ENCODE measurements at places on chromosomes 11 and 22.

DNA sequence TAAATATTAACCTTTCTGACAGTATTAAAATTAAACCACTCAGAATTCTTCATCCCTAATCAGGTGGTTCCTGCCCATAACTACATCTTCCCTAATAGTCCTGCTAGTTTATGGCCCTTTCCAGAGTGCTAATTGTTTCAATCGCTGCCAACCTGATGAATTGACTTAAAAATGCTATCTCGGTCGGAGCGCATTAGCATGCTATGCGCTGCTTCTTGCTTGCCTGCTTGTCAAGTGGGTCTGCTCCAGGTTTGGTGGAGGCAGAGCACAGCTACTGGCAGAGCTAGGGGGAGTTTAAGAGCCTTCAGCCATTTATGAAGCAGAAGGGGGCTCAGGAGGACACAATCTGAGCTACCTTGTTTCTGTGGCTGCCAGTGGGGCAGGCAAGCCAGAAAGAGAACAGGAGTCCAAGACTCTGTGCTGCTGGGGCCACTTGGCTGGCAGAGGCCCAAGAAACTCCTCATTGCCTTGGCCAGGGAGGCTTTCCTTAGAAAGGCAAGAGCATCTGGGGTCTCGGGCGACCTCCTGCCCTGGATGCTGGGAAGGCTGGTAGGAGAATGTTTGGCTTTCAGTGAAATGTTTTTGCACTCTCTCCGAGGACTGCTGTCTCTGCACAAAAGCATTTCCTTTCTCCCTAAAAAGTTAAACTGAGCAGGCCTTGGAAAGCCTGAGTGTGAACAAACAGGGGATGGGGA lies 62.1 kb upstream of the PHOX2A start:
- DNase-seq: no peak

DNA sequence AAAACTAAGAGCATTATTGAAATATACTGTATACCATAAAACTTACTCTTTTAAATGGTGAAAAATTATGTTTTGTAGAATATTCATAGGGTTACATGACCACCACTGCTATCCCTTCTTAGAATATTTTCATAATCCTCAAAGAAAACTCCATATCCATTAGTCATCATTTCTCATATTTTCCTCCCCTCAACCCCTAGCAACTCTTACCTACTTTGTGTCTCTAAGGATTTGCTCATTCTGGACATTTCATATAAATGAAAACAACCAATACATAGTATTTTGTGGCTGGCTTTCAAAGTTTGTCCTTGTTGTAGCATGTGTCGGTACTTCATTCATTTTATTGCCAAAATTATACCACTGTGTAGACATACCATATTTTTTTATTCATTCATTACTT lies 863.8 kb downstream of the KCNA4 start:
- DNase-seq: no peak

GRCh38 chr11:6622261-6623171 lies 3.3 kb upstream of the TPP1 start:
- DNase-seq: no peak

DNA sequence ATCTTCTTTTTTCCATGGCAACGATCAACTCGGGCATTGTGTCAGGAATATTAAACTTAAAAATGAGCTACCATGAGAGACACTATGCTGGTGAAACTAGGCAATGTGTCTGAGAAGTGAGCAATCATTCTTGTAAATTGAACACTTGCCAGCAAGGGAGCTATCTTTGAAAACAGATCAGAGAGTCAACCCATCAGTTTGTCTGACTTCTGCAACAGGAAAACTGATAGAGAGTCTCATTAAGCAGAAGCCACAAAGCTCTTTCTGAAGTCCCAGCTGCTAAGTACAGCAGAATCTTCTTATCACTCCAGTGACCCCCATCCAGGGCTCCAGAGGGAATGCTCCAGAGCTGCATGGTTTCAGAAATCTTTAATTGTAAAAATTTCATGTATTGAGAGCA lies 114.7 kb downstream of the MSANTD4 start:
- no peak for DNase-seq

DNA sequence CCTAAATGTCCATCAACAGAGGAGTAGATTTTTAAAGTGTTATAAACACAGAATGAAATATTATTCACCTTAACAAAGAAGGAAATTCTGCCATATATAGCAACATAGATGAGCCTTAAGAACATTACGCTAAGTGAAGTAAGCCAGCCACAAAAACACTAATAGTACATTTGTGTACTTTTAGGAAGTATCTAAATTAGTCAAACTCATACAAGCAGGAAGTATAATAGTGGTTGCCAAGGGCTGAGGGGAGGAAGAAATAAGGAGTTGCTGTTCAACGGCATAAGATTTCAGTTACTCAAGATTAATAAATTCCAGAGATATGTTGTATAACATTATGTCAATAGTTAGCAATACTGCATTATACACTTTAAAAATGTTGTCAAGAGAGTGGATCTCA lies 181.7 kb upstream of the ZC3H12C start:
- DNase-seq: no peak

GRCh38 chr11:78615724-78616123 lies 41.1 kb upstream of the NARS2 start:
- no peak for DNase-seq

DNA sequence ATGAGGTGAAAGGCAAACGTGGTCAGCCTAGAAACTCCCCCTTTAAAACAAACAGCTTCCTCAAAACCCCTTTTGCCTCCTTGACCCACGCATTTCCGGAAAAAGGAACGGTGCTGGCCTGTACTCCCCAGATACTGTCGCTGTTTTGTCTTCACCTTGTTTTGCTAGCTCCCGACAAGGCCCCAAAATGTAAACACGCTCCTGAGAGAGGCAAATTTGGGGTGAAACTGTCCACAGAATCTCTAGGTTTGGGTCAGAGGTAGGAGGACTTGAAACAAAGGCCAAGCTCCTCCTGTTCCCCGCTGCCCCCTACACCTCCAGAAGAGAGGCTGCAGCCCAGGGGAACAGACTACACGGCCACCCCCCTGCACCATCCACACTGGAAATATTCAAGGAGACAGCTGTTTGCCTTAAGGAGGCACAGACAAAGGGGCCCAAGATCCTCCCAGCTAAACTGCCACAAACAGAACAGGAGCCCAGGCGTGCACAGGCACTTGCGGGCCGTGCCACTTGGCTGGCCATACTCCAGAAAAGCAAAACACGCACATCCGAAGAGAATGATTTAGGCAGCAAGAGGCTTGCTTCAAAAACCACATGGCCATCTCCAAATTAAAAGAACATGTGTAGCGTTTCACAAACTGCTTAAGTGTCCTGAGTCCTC lies 160.5 kb upstream of the GRK3 start:
- DNase-seq: no peak

DNA sequence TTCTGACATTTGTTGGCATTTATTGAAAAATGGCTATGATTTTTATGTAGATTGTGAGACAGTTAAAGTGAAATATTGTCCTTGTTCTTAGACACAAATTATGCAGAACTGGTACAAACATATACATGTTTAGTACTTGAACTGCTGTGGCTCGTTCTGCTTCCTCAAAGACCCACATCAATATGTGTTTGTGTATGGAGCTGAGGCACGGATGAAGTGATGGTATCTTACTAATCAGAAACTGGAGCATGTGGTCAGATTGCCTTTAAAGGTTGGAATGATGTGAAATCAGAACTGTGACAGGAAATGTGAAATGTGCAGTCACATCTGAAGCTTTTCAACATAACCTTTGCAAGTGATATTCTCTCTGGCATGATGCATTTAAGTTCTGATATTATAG lies 130.4 kb downstream of the NAV2 start:
- no peak for DNase-seq

GRCh38 chr11:34330653-34331052 lies 27.2 kb downstream of the ABTB2 start:
- no peak for DNase-seq

GRCh38 chr11:5923427-5923776 lies 18.6 kb upstream of the OR56A3 start:
- no peak for DNase-seq

DNA sequence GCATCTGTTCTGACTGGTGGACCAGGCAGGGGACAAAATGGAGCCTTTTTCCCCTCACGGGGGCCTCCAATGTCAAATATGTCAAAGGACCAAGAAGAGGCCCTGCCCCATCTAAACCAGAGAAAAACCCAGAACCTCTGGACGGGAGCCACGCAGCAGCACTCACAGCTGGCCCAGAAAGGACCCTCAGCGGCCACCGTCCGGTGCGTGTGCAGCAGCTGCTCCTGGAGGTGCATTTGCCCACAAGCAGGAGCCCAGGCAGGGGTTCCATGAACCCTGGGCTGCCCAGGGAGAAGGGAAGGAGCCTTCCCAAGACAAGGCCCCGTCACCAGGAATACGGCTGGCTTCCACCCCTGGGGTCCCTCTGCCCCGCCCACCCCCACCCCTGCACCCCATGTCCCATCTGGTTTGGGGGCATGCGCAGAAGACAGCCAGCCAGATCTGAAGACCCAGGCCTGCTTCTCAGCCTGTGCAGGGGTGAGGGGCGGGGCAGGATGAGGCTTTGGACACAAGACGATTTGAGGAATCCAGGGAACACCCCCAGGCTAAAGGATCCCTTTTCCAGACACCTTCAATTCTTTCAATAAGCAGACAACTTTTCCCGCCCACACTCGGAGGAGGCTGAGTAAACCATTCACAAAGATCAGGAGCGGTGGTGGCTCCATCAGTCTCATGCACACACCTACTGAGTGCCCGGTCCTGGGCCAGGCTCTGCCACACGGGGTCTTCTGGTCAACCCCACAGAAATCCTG lies 423.1 kb downstream of the SHANK2 start:
- DNase-seq: no peak

DNA sequence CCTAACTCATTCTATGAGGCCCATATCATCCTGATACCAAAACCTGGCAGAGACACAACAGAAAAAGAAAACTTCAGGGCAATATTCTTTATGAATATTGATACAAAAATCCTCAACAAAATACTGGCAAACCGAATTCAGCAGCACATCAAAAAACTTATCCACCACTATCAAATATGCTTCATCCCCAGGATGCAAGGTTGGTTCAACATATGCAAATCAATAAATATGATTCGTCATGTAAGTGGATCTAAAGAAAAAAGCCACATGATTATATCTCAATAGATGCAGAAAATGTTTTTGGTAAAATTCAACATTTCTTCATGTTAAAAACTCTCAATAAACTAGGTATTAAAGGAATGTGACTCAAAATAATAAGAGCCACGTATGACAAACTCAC lies 40.9 kb downstream of the JRKL start:
- no peak for DNase-seq

DNA sequence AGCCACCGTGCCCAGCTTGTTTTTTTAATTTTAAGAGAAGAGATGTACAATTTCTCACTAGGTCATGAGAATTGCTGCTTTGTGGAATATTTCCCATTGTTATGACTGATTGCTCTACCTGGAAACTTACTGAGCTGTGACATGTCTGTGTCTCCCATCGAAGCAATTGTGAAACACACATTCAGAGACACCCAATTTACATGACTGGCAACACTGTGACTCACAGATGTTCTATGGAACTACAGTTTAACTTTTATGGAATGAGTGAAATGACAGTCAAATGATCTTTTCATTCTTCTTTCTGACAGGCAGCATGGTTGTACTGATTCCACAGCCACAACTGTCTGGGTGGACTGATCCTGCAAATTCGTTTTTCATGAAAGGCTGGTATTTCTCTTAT lies 32.3 kb downstream of the ELF5 start:
- no peak for DNase-seq

- DNase-seq: no peak
Observed at GRCh38 chr22:37346505-37346895, 64.2 kb downstream of the CYTH4 start.

GRCh38 chr22:20206709-20207215 lies 55.9 kb upstream of the CCDC188 start:
- DNase-seq: no peak

GRCh38 chr11:110200836-110201235 lies 95.6 kb downstream of the RDX start:
- DNase-seq: no peak

- no peak for DNase-seq
Observed at GRCh38 chr11:116963813-116964212, 126.4 kb upstream of the APOA1 start.

- DNase-seq: no peak
Observed at GRCh38 chr11:90601261-90601660, 378.4 kb upstream of the CHORDC1 start.

GRCh38 chr22:39147335-39148025 lies 5.0 kb downstream of the CBX7 start:
- DNase-seq: no peak

DNA sequence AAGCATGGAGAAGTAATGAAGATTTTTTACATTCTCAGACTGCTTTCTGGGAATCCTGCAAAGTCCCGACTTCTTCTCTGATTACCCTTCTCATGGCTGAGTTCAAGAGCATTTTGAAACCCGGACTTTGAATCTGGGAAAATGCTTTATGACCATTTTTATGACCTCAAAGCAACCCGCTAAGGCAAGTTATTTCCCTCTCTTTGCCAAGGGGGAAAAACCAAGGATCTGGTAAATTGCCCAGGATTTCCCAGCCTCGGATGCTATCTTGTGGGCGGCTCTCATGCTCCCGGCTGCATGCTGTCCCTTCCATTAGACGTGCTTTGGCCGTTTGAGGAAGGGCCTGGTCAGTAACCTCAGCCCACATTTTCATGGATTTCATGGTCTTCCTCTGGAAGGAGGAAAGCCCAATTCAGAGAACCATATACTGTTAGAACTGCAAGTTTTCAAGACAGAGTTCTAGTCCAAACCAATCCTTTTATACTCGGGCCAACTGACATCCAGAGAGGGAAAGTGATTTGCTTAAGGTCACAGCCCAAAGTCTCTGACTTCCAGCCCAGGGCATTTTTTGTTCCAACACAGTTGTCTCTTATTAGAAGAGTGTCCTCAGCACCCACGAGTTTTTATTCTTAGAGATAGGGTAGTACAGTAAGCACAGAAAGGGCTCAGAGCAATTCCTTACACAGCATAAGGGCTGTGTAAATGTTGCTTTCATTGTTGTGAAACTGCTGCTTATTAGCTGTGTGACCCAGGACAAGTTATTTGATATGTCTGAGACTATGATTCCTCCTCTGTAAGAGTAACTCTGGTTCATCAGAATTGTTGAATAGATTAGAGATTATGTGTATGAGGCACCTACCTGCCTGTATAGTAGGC lies 77.4 kb downstream of the NAV2 start:
- DNase-seq: no peak

DNA sequence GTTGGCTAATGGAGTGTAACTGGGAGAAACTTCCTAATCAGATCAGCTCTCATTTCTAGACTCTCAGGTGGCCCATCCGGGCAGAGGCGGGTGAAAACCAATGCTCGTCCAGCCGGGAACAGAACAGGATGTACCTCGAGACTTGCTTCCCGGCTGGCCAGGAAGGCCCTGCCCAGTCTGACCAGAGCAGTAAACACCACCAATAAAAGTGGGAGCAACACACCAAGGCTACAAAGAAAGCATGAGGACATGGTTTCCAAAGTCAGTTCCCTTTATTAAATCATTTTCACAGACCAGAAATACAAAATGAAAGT lies 940 bp upstream of the TNKS1BP1 start:
- DNase-seq: no peak

DNA sequence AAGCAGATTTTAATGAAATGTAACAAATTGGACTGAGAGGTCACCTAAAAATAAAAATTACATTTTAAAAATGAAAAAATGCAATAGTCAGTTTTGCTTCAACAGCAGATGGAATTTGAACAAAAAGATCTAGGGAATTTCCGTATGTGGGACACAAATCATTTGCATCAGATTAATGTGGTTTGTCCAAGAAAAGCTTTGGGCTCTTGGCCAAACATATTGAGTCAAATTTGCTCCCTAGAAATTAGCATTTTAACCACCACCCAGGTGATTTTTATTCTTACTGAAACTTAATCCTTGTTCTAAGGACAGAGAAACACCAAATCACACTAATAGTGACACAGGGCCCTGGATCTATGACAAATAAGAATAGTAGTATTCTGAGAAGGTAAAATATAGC lies 1477.8 kb downstream of the FAM181B start:
- DNase-seq: no peak

Measured in esophagus squamous epithelium (tissue), 5 donors.